NCI-H187 treated with DMSO at 0.1 percent for 48 hours (cell line): ENCODE measurements at places on chromosomes 16 and 17.

- no peak for DNase-seq
Measured at GRCh38 chr16:88390735-88391134, 8.0 kb downstream of the ZNF469 start.

DNA sequence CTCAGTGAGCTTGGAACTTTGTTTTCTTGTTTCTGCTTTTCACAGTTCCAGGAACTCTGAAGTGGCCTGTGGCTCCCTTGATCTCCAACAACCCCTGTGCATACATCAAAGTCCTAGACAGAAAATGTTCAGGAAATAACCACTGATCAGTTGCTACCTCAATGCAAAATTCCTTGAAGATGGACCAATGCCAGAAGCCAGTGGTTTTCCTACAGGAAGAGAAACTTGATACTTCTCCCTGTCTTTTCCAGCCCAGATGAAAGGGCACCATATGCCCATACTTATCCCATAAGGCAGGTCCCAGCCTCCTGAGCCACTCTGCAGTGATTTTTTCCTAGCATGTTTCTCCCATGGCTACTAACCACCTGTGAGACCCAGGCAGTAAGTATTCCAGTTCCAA lies 12.3 kb upstream of the CDRT4 start:
- no peak for DNase-seq

- no peak for DNase-seq
Measured at GRCh38 chr16:84541999-84542817, 37.7 kb upstream of the MEAK7 start.

GRCh38 chr16:85199069-85199725 lies 86.9 kb upstream of the CIBAR2 start:
- no peak for DNase-seq

DNA sequence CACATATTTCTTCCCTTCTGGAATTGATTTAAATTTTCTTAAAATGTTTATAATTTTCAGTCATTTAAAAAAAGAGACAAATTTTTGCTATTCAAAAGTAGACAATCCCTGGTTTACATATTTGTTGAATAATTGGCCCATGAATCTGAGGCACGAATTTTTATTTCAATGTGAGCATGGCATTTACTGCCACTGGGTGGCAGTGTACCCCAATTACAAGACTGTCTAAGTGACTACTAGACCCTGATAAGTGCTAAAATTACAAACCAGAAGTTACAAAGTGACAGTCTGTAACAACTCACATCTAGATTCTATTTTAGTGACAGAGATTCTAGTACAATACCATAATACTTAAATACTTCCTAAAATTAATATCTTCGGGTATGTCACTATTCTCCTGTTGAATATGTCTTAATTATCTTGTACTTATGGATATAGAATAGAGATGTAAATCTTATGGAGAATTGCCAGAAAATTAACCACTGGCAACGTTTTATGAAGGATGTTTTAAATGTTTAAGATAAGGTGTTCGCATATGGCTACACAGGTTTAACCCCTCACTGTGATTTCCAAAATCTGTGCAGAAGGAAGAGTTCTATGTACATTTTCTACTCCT lies 235.8 kb downstream of the MAP2K4 start:
- DNase-seq, result no peak

DNA sequence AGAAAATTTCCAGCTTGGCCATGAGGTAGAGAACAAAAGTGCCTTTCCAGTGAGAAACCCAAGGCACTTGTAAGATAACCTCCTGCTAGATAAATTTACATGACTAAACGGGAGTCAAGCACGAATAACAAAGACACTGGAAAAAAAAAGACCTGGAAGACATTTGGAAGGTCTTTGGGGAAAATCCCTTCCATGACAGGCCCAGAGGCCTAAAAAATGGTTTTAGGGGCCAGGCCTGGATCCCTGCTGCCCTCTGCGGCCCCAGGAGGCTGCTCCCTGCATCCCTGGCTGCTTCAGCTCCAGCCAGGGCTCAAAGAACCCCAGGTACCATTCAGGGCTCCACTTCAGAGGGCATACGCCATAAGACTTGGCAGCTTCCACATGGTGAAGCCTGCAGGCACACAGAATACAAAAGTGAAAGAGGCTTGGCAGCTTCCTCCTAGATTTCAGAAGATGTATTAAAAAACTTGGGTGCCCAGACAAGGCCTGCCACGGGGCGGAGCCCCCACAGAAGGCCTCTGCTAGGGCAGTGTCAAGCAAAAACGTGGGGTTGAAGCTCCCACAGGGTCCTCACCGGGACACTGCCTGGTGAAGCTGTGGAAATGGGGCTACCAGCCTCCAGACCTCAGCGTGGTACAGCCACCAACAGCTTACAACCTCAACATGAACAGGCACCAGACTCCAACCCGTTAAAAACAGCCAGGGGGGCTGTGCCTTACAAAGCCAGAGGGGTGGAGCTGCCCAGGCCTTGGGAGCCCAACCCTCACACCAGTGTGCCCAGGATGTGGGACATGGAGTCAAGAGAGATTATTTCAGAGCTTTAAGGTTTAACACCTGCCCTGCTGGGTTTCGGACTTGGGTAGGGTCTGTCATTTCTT lies 77.1 kb downstream of the SDK2 start:
- no peak for DNase-seq

GRCh38 chr17:56681561-56682266 lies 88.2 kb downstream of the NOG start:
- no peak for DNase-seq

- DNase-seq, result no peak
Measured at GRCh38 chr16:9099131-9099625, 7.7 kb downstream of the HAPSTR1 start.

GRCh38 chr17:51251010-51251409 lies 8.8 kb downstream of the MBTD1 start:
- no peak for DNase-seq

GRCh38 chr17:29154516-29155226 lies 25.5 kb downstream of the MYO18A start:
- no peak for DNase-seq

DNA sequence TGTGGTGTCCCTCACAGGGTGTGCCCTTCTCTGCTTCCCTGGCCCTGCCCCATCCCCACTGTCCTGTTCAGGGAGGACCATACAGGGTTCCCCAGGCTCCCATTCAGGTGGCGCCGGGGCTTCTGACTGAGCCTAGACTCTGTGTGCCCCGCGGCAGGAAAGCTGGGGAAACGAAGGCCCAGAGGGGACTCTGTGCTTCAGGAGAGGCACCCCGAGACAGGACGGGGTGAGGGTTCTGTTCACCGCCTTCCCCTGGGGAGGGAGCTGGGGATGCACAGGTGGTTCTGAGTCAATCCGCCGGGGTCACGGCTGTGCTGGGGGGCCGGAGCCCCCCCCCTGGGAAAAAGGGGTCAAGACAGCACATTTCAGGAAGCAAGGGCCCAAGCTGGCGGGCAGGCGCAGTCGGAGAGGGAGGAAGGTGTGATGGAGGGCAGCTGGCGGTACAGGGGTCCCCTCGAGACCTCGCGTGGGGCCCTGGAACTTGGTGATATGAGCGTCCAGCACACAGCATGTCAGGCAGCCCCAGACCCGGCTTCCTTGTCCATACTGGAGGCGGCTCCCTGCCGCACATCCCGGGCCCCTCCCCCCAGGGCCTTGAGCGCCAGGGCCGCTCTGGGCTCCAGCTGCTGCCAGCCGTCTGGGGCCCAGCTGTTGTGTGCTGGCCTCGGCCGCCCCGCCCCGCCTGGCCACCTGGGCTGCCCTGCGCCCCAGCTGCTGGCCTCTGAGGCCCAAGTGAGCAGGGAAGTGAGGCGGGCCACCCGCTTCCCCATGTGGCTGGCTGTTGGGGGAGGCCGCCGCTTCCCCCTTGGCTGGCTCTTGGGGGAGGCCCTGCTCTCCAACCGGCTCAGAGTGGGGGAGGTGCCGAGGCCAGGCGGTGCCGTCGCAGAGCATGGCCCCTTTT lies 5.6 kb upstream of the NOTUM start:
- no peak for DNase-seq

DNA sequence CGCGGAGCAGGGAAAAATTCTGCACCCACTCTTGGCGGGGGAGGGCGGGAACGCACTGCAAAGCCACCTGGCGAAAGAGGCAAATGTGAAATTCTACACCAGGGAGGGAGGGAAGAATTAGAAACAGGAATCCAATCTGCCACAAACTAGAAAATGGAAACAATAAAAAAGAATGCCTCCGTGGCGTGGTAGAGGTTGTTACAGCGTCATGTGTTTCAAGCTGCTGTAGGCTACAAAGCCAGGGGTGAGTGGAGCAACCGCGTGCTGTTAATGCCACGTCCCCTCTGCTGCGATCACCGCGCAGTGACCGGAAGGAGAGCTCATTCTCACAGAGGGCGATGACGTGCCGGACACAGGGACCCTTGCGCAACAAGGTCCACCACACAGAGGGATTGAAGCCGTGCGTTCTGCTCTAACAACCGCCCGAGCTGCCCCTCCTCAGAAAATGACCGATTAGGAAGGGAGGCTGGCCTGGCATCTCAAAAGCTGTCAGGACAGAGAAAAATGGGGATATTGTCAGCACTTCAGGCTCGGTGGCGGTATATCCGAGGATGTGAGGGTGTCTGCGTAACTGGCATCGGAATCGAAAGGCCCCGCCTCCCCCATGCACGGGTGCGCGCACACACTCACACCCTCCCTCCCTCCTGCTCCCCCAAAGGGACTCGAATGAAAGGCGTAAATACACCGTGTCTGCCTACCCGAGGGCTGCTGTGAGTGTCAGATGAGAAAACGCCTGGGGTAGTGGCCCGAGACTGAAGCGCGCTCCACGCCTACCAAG lies 70.8 kb upstream of the TNRC6C start:
- no peak for DNase-seq

DNA sequence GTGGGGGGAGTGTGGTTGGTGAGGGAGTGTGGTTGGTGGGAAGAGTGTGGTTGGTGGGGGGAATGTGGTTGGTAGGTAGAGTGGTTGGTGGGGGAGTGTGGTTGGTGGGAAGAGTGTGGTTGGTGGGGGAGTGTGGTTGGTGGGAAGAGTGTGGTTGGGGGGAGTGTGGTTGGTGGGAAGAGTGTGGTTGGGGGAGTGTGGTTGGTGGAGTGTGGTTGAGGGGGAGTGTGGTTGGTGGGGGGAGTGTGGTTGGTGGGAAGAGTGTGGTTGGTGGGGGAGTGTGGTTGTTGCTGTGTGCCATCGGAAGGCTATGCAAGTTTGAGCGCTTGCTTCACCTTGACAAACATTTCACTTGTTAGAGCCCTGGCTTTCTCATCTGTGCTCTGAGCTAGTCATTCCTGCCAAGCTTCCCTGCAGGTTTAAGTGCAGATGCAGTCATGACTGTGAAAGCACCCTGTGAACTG lies 20.1 kb downstream of the MINK1 start:
- DNase-seq, result no peak

DNA sequence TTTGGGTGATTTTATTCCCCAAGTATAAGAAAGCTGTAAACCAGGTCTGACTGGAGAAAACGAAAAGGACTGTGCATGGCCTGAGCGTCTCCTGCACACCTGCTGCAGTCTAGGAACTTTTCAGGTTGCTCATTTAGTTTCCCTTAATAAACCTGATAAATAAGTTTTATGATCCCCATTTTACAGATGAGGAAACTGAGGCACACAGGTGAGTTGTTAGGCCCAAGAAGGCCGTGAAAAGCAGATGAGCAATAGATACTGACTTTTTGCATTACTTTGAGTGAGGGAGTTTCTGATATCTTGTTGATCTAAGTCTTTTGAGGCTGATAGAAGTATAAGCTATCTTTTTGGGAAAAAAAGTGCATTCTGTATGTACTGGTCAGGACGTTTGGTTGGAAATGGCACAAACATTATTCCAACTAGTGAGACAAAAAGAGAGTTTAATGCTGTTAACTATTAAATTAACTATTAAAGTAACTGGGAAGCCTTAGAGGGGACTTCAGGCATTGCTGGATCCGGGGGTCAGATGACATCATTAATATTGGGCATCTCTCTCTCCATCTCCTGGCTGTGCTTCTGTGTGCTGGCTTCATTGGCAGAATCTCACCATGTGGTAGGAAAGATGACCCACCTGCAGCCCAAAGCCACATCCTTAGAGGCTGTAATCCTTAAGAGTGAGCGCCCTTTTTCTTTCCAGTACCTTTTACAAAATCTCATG lies 163.4 kb downstream of the CMIP start:
- DNase-seq, result no peak

DNA sequence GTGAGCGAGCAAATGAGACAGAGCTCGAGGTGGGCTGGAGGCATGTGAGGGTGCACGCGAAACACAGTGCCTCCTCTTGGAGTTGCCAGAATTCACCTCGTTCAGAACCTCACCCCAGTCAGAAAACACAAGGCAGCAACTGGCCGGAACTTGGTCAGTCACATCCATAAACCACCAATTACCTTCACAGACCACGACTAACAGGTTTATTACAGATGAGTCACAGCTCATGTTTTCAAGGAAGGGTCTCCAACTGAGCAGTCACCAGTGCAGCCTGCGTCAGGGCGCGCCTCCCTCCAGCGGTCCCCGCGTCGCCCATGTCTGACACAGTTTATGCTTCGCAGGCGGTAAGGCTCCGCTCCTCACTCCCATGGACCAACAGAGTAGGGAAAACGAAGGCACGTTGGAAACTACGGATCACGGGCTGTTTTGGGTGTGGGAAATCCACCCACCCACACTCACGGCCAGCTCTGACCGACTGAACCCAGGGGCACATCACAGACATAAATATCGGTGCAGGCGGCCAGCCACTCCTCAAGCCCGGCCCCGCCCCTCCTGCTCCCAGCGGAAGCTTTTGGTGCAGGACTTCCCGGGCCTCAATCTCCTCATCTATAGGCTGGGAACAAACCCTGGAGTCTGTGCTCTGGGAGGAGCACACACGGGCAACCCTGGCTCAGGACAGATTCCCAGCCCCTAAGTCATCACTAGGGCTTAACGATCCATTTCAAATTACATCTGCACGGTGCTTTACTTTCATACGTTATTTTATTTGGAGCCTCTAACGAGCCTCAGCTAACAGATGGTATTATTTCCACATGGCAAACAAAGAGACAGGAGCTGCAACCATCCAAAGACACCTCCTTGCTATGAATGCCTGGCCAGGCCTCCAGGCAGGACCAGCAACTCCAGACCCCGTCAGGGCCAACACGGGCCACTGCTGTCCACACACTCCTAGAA lies 126.3 kb downstream of the ZNF778 start:
- no peak for DNase-seq

DNA sequence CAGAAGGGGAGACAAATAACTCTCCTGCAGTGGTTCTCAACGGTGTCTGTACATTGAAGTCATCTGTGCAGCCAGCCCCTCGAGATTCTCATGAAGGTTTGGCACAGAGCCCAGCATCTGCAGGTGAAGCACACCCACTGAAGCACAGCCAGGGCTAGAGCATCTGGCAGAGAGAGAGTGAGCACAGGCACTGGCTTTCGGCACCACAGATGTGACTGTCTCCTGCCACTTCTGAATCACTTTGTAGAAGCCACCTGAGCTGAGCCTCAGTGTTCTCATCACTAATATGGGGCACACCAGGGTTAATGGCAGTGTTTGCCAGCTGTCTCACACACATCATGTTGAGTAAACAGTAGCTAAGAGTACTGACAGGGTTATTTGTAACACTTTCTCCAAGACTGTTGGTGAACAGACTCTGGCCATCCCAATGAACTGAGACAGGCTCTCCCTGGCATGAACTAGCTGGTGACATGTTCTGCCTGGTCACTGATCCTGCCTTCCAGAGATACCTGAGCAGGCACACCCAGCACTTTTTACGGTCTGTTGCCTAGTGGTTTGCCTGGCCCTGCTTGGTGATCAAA lies 10.9 kb downstream of the HSPB9 start:
- DNase-seq, result peak; percentile 65
